ENCODE measurements at places on chromosomes 1 and 21. TPM values are rescaled to one million over a fixed set of nuclear protein-coding genes. Genes with fewer than 3 reads are reported as not detected.
A peak's percentile ranks its signal among the peaks of the same experiment; 100 is the strongest.

- H3K4me1 ChIP-seq = peaks cover 16% of the 10 kb centered on the region
- H3K4me3 ChIP-seq = no peak overlapping the region
- peaks cover 48% of the 10 kb centered on the region for H3K36me3 ChIP-seq
Measured at GRCh38 chr21:34877485-34878128, 171.5 kb downstream of the RUNX1 start.

- H3K4me3 ChIP-seq = no peak overlapping the region
- DNase-seq = no peak
- no peak overlapping the region for H3K27ac ChIP-seq
- H3K4me1 ChIP-seq = peaks cover 4% of the 10 kb centered on the region
- H3K36me3 ChIP-seq = no peaks in the 10 kb centered on the region
Measured at GRCh38 chr1:95118710-95119109, 1.6 kb downstream of the TLCD4 start.

DNA sequence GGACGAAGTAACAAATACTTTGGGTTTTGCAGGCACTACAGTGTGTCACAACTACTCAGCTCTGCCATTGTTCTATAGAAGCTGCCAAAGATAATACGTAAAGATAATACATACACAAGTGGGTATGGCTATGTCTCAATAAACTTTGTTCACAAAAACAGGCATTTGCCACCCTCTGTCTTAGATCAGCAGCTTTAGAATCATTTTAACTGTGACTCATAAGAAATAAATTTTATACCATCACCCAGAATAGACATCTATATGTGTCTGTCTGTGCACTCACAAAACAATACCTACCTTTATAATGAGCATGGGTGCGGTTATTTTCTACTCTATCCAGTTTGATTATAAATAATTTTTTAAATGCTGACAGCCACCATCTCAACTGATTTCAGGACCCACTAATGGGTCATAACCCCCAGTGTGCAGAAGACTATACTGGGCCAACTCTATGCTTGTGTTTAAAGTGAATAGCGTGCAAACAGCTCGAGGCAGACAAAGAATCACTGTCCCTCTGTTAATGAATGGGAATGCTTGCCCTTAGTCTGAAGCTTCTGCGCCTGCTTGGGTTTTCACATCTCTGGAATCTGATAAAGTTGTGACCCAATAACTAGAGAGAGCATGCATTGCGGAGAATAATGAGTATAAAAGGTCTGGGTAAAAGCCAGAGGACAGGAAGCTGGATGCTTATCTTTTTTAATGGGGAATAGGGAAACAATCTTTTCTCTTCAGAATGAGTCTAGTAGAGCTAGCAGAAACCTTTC is 216.2 kb downstream of the PLPP3 start:
- no peak overlapping the region for H3K27ac ChIP-seq
- no peak for DNase-seq

GRCh38 chr1:178933709-178934490 is 63.0 kb upstream of the ANGPTL1 start:
- H3K4me3 ChIP-seq = no peak overlapping the region
- no peaks in the 10 kb centered on the region for H3K4me1 ChIP-seq
- no peak for DNase-seq
- H3K36me3 ChIP-seq = no peaks in the 10 kb centered on the region

- H3K36me3 ChIP-seq = no peaks in the 10 kb centered on the region
- no peak overlapping the region for H3K27ac ChIP-seq
- no peaks in the 10 kb centered on the region for H3K4me1 ChIP-seq
- H3K4me3 ChIP-seq = no peak overlapping the region
Measured at GRCh38 chr1:94527447-94528031, 14.0 kb downstream of the F3 start.

DNA sequence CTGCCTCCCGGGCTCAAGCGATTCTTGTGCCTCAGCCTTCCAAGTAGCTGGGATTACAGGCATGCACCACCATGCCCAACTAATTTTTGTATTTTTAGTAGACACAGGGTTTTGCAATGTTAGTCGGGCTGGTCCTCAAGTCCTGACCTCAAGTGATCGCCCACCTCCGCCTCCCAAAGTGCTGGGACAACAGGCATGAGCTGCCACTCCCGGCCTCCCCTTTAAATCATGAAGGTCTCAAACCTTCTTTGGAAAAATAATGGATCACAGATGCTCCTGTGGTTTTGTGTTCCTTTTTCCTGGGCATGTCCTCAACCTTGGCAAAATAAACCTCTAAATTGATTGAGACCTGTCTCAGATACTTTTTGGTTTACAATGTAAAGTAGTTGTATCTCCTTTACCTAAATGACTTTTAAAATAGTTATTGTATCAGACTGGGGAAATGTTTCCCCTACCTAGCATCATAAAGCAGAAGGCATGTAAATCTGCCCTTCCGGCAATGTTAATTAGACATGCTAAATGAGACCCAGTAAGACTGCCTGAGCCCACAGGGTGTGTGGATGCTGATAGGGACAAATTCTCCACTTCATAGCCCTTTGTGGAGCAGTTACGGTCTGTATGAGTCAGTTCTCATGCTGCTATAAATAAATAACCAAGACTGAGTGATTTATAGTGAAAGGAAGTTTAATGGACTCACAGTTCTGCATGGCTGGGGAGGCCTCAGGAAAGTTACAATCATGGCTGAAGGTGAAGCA is 27.8 kb downstream of the CBR1 start:
- no peak for DNase-seq
- H3K36me3 ChIP-seq = no peaks in the 10 kb centered on the region
- H3K4me1 ChIP-seq = no peaks in the 10 kb centered on the region
- no peaks in the 10 kb centered on the region for H3K27me3 ChIP-seq

GRCh38 chr1:228122921-228123441 is 13.9 kb upstream of the MRPL55 start:
- no peak for DNase-seq
- no peaks in the 10 kb centered on the region for H3K27me3 ChIP-seq
- H3K4me1 ChIP-seq = no peaks in the 10 kb centered on the region
- H3K4me3 ChIP-seq = no peak overlapping the region
- no peaks in the 10 kb centered on the region for H3K36me3 ChIP-seq

DNA sequence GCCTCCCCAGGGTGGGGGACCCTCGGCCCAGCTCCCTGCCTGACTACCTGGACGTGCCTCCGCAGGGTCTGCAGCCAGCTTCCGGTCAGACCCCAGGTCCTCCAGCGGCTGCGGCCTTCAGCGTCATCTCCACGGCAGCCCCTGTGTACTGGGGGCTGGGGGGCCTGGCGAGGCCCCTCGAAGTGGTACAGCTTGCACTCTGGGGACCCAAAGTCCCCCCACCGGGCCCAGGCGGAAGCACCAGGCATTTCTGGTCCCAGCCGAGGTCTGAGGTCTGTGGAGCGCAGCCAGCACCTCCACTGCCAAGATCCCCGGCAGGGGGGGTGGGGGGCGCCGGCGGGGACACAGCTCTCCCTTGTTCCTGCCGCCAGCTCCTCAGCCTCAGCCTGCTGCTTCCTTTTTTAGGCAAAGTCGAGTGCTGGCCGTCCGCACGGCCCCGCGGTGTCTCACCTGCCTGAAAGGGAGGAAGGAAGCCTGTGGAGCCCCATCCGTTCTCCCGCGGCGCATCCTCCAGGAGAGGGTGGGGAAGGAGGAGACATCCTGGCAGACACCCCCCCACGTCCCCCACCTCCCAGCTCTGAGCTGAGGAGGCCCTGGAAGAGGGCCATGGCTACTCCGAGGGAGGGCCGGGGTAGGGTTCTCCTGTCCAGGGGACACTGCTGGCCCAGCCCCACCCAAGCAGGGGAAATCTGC is 1.2 kb upstream of the VWA1 start:
- no peaks in the 10 kb centered on the region for H3K36me3 ChIP-seq
- H3K27ac ChIP-seq = peak overlapping the region; percentile 59
- H3K27me3 ChIP-seq = peaks cover 33% of the 10 kb centered on the region
- no peak overlapping the region for H3K4me3 ChIP-seq

- no peaks in the 10 kb centered on the region for H3K4me1 ChIP-seq
- no peak overlapping the region for H3K27ac ChIP-seq
- H3K27me3 ChIP-seq = no peaks in the 10 kb centered on the region
- H3K36me3 ChIP-seq = no peaks in the 10 kb centered on the region
Measured at GRCh38 chr1:72483846-72484357, 201.6 kb upstream of the NEGR1 start.

DNA sequence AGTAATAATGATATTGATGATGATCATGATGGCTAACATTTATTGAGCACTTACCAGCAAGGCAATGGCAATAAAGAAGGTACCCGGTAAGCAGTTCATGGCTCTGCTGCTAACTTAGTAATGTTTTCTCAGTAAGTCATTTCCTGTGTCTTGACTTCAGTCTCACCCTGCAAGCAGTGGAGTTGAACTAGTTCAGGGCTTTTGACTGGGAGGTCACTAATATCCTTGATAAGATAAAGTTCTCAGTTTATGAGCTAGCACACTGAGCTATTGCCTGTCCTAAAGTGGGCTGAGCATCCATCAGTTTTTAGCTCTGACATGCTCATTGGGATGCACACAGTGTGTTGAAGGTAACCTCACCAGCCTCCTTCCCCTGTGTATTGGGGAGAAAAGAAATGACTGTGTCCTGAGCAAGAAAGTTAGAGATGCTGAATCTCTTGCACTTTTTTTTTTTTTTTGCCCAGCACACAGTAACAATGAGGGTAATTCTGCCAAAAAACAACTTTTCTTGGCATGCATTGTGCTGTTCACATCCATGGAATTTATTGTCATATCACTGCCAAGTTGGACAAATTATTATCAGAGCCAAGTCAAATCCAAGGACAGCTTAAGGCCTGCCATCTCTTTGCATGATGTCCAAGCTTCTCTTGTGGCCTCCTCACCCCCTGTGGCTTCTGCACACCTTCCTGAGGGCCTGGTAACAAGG is 55.5 kb upstream of the GADD45A start:
- H3K36me3 ChIP-seq = no peaks in the 10 kb centered on the region
- no peak overlapping the region for H3K4me3 ChIP-seq
- no peaks in the 10 kb centered on the region for H3K4me1 ChIP-seq
- DNase-seq = no peak
- H3K27ac ChIP-seq = no peak overlapping the region

DNA sequence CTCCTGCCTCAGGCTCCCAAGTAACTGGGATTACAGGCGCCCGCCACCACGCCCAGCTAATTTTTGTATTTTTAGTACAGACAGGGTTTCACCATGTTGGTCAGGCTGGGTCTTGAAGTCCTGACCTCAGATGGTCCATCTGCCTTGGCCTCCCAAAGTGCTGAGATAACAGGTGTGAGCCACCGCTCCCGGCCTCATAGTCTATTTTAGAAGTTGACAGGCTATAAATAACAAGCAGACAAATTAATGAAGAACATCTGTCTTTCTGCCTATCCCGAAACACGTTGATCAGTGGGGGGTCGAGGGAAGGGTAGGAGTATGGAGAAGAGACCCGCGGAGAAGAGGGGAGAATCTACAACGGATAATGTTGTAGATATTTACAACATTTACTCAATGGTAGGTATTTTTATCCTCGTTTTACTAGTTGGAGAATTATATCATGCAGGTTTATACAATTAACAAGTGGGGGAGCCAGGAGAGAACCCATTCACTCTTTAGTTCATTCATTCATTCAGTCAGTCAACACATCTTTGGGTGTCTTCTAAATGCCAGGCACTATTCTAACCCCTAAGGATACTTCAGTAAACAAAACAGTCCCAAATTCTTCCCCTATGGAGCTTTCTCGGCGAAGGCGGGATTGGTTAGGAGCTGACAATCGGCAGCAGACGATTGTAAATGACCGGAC is 497 bp upstream of the IFNAR2 start:
- no peak for DNase-seq
- peak overlapping the region; percentile 81 for H3K27ac ChIP-seq
- peaks cover 34% of the 10 kb centered on the region for H3K4me1 ChIP-seq
- no peaks in the 10 kb centered on the region for H3K27me3 ChIP-seq
- H3K36me3 ChIP-seq = no peaks in the 10 kb centered on the region

DNA sequence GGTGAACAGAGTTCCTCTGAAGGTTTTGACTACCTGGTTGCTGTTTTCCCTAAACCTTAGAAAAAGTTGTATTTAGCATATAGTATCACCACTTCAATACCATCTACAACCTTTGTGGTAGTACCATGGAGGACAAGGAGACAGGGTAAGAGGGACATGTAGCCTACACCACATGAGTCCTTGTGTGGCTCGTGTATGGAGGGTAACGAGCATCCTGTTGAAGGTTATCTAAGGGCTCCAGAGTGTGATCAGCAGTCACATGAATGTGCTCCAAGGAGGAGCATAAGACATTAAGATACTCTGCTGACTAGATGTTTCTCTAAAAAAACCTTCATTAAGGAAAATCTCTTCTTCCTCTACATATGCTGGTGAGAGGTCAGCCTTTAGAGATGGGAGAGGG is 67.3 kb downstream of the VCAM1 start:
- no peaks in the 10 kb centered on the region for H3K27me3 ChIP-seq
- no peaks in the 10 kb centered on the region for H3K4me1 ChIP-seq
- H3K27ac ChIP-seq = no peak overlapping the region
- H3K36me3 ChIP-seq = no peaks in the 10 kb centered on the region
- DNase-seq = no peak

DNA sequence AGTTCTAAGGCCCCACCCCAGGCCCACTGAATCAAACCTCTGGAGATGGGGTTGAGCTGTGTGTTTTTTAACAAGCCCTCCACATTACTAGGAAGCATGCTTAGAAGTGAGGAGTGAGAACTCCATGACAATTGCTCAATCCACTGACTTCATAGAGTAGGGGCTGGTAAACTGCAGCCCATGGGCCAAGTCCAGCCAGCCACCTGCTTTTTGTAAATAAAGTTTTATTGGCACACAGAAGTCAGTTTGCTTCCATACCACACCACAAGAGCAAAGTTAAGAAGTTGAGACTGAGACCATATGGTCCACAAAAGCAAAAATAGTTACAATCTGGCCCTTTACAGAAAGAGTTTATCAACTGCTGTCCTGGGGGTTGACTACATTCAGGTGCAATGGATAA is 309.2 kb downstream of the SETD4 start:
- no peaks in the 10 kb centered on the region for H3K4me1 ChIP-seq
- H3K4me3 ChIP-seq = no peak overlapping the region
- no peak for DNase-seq
- H3K36me3 ChIP-seq = no peaks in the 10 kb centered on the region
- no peaks in the 10 kb centered on the region for H3K27me3 ChIP-seq
- H3K27ac ChIP-seq = no peak overlapping the region

- no peaks in the 10 kb centered on the region for H3K27me3 ChIP-seq
- H3K4me3 ChIP-seq = no peak overlapping the region
- H3K27ac ChIP-seq = no peak overlapping the region
- no peaks in the 10 kb centered on the region for H3K4me1 ChIP-seq
Measured at GRCh38 chr1:54557671-54558355, 9.8 kb downstream of the ACOT11 start.

GRCh38 chr1:63758791-63759190 is 15.0 kb upstream of the ROR1 start:
- H3K4me1 ChIP-seq = no peaks in the 10 kb centered on the region
- no peak overlapping the region for H3K4me3 ChIP-seq

KIAA0040 gene
- total RNA-seq = 30.4 TPM

PLEKHN1 gene
- 3.5 TPM for total RNA-seq

APCS gene
- total RNA-seq = not detected

KLF17 gene
- total RNA-seq = not detected

HES2 gene
- 0.18 TPM for total RNA-seq

TAS1R1 gene
- not detected for total RNA-seq

OLIG2 gene
- not detected for total RNA-seq

NGF gene
- not detected for total RNA-seq

HDAC1 gene
- 164 TPM for total RNA-seq

DCAF8 gene
- 97.0 TPM for total RNA-seq

KRTAP10-8 gene
- total RNA-seq = not detected
